ENCODE measurements at places on chromosomes 7 and 10.

DNA sequence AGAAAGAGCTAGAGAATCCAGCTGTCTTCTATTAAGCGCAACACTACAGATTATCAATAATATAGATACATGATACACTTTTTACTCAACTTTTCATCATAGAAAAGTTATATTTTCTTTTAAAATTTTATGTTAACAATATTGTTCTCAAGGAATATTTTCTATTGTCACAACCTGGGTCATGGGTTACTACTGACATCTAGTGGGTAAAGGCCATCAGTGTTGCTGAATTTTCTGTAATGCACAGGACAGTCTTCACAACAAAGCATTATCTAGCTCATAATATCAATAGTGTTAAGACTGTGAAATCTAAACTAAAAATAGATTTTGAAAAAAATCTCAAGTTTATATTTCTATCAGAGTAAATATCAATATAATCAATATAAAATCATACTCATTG, 209.8 kb downstream of the ZNF33B start:
- DNase-seq, result peak; percentile 43

DNA sequence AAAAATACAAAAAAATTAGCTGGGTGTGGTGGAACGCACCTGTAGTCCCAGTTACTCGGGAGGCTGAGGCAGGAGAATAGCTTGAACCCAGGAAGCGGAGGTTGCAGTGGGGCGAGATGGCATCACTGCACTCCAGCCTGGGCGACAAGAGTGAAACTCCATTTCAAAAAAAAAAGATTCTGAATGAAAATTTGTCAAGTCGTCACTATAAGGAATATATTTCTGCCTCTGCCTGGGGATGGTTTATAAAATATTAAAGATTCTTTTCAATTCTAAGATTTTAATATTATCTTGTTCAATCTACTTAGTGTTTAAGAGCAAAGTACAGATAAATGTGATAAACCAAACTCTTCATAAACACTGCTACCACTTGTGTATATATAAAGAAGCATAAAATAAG, 147.3 kb downstream of the NRBF2 start:
- DNase-seq, result no peak

- no peak for DNase-seq
Measured at GRCh38 chr7:79673421-79673820, 220.0 kb upstream of the MAGI2 start.

- DNase-seq, result no peak
Measured at GRCh38 chr7:537911-538634, 18.4 kb upstream of the PDGFA start.

- peak; percentile 68 for DNase-seq
Measured at GRCh38 chr7:50552921-50553320, 12.3 kb downstream of the DDC start.

DNA sequence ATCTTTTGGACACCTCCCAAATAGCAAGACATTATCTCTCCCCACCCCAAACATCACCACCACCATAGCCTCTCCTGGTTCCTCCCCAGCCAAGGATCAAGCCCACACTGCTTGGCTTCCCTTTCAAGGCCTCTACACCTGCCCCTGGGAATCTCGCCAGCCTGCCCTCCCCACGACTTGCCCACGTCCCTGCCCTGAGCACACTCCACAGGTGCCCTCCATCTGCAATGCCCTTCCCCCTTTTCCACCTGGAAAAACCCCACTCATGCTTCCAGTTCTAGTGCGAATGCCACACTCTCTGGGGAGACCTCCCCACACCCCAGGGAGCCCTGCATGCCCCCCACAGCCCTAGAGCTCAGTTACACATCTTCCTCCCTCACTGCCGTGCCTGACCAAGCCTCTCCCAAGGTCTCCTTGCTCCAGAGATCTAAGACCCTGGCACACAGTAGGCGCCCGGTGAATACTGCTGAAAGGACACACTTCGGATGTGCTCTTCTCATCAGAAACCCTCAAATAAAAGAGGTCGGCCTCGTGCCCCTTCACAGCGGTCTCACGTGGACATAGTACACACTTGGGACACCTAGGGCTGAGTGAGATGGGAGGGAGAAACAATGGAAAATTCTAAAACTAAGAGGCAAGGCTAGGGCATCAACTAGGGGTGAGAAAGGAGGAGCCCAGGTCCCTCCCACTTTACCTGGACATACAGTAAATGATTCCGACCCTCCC, 91.4 kb downstream of the DLG5 start:
- peak; percentile 24 for DNase-seq

DNA sequence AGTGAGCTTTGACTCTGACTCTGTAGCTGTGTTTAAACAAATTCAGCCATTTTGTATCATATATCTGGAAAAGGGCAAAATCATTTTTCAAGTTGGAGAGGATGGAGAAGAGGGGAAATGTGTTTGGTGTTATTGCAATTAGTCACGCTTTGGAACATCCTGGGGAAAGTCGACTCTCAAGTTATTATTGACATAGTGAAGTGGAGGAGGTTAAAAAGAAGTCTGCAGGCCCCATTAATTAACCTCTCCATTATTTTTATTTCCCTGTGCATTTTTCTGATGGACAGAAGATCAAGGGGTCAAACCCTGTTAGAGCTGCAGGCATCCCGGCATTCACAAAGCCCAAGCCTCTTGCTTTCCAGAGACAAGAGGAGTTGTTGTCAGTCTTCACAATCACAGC, 132.6 kb downstream of the TEX36 start:
- no peak for DNase-seq

DNA sequence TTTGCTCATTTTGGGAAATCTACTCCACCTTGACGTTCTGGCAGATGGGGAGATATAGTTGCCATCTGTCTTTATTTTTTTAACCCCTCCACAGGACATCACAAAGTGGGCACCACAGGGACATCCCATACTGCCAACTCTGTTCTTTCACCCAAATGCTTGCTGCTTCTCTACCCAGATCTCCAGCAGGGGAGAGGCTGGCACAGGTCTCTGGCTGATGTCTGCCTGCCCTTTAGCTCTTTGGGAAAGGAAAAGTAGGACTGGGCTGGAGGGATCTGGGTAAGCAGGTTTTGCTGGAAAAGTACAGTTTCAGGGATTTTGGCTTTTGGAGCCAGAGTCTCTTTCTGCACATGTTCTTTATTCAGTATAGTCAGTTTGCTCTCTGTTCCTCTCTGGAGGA, 156.7 kb downstream of the ANLN start:
- no peak for DNase-seq

DNA sequence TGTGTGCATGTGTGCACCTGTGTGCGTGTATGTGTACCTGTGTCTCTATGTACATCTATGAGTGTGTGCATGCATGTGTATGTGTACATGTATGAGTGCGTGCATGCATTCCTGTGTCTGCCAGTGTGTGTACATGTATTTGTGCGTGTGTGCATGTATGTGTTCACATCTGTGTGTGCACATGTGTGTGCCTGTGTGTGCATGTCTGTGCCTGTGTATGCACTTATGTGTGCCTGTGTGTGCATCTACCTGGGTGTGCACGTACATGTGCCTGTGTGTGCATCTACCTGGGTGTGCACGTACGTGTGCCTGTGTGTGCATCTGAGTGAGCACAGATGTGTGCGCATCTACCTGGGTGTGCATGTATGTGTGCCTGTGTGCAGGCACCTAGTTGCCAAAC, 102.2 kb upstream of the DIP2C start:
- DNase-seq, result no peak

- no peak for DNase-seq
Measured at GRCh38 chr7:98869027-98869596, 702 bp downstream of the TMEM130 start.

DNA sequence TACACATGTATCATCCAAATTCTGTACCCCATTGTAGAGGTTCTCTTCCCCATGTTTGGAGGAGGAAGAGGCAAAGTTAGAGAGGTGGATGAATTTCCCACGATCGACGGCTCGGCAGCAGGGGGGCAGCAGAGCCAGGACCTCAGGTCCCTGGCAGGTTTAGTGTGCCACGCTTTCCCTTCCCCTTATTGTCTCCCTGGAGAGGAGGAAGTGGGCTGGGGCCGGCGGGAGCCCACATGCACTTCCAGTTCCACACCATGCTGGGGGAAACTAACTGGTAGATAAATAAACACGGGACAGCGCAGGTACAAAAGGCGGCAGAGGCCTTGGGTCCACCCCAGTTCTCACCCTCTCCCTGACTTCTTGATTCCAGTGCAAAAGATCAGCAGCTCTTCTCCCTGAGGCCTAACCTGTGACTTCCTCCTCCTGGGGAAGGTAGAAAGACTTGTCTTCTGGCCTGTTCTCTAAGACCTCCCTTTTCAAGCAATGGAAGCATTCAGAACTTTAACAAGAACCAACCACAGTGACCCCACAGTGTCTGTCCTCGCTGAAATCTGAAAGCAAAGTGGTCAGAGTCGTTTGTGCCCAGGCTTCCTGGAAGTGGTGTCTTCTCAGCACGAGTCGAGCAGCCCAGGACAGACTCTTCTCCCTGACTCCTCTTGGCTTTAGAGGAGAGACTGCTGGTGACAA, 30.5 kb upstream of the SRGN start:
- peak; percentile 54 for DNase-seq

DNA sequence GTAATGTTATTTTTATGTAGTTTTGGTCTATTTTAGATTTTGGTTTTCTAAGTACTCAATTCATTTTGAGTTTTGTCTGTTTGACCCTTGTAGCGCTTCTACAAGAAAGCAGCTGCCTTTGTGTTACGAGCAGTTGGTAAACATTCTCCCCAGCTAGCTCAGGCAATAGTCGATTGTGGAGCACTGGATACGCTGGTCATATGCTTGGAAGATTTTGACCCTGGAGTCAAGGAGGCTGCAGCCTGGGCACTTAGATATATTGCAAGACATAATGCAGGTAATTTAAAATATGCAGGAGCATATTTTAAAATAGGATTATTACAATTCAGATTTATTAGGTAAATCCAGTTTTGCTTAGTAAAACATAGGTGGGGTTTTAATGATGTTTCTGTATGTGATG, 23.1 kb downstream of the SPAG6 start:
- no peak for DNase-seq

DNA sequence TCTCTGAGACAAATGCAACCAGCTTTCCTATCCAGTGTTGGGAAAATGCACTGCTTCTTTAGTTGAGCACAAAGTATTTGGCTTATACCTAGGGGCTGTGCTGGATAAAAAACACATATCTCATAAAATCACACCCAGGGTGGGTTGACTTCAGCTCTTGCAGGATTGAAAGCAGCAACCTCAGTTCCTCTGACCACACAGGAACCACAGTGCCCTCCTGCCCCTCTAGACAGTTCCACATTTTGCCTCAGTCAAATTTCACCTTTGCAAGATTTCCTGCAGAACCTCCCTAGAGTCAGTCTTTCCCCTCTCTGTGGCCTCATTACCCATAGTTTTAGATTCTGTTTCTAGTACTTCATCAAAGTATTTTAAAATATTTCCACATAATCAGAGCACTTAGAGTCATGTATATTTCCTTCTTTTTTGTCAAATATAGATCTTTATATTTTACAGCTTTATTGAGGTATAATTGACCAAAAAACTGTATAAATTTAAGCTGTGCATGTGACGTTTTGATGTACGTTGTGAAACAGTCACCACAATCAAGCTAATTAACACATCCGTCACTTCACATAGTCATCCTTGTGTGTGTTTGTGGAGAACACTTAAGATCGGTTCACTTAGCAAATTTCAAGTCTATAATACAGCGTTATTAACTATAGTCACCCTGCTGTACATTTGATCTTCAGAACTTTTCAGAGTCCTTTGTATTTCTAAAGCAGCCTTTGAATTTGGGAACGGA, 37.0 kb upstream of the EGR2 start:
- DNase-seq, result peak; percentile 13

DNA sequence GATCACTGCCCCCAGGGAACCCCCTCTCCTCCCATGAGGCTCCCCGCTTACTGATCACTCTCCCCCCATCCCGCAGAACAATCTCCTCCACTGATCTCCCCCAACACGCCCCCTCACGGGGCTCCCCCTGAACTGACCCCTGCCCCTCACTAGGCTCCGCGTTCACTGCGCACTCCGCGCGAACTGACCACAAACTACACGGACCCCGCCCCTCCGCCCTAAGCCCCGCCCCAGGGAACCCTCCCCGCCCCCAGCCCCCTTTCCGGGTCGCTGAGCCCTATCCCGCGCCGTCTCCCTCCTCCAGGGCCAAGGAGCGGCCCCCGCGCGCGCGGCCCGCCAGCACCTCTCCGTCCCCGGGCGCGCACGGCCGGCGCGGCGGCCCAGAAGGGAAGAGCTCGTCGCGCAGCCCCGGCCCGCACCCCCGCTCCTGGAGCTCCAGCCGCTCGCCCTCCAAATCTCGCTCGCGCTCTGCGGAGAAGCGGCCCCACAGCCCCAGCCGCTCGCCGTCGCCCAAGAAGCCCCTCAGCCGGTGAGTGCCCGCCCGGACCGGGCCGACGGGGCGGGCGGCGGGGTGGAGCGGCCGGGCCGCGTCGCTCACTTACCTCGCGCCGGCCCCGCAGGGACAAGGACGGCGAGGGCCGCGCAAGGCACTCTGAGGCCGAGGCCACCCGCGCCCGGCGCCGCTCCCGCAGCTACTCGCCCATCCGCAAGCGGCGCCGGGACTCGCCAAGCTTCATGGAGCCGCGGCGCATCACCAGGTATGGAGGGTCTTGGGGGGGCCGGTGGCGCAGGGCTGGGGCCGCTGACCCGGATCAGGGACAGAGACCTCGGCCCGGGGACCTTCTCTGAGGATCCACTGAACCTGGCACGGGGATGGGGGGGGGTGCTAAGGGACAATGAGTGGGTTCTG, 19.9 kb upstream of the HSPB1 start:
- no peak for DNase-seq

DNA sequence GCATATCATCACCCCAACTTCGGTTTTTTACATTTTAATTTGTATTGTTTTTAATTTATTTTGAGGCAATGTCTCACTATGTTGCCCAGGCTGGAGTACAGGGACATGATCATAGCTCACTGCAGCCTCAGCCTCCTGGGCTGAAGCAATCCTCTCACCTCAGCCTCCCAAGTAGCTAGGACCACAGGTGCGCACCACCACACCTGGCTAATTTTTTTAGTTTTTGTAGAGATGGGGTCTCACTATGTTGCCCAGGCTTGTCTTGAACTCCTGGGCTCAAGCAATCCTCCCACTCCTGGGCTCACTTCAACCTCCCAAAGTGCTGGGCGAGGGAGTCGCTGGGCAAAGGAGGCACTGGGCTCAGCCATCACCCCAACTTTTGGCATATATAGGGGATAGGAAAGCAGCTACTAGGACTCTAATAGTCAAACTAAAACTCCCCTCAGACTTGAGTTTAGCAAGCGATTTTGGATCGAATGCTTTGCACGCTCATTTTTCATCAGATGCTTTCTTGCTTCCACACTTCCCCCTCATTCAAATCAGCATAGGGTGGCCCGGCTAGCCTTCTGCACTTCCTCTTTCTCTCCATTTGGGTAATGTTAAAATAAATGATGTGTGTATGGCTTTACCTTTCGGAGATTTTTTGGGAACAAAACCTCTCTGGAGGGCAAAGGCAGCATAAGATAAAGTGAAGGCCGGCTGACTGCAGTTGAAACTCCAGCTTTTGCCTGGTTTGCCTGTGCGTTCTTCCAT, 20.8 kb upstream of the NMT2 start:
- DNase-seq, result peak; percentile 42

GRCh38 chr10:63692220-63692896, 171.2 kb downstream of the REEP3 start:
- no peak for DNase-seq

GRCh38 chr7:30871655-30872054, 40.0 kb upstream of the AQP1 start:
- no peak for DNase-seq
